ENCODE measurements at places on chromosomes 2 and 18.

DNA sequence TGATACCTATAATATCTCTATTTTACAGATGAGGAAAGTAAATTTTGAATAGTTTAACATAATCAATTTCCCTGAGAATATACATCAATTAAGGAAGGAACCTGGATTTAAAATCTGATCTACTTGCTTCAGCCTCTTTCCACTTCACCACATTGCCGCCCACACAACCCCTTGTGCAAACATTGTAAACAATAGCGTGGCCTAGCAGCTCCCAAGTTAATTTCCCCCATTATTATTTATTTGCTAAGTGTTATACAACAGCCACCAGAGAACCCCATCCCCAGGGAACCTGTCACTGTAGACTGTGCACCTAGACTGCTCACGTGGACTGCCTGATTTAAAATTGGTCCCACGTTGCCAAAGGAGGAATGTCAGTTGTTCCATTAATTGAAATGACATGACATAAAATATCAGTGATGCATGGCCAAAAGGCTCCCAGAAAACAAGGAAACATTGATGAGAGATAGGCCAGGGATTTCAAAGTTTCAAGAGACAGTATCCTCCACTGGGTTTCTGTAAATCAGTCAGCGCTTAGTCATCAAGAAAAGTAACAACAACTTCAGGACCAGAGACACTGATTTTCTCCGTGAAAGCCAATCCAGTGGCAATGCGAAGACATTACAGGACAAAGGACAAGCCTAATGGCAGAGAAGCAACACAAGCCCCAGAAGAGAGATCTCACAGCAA lies 41.3 kb downstream of the SCG2 start:
- DNase-seq: no peak

- DNase-seq: peak; percentile 83
Measured at GRCh38 chr2:28810384-28811285, at the start of gene SPDYA. TSS of gene SPDYA (plus strand) at chr2:28810834. CDS start at chr2:28816015, 5,181 bp downstream.

- no peak for DNase-seq
Measured at GRCh38 chr2:196584903-196585302, 54.6 kb upstream of the CCDC150 start.

DNA sequence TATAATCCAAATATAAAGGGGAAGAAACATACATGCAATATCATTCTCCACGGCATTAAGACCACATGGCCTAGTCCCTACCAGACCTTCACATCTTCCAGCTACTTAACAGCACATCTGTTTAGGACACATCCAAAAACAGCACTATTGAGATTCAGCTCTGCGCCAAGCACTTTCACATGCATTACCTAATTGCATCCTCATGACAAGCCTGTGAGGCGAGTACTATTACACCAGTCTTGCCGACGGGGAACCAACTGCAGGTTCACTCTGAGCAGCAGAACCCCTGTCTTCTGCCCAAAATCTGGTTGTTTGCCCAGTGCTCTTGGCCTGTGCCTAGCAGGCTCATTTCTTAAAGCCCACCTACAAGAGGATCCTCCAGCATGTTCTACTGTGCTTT lies 66.7 kb downstream of the AAK1 start:
- DNase-seq: no peak

- no peak for DNase-seq
Measured at GRCh38 chr18:38458698-38459097, 893.1 kb upstream of the CELF4 start.

GRCh38 chr18:58495634-58496033 lies 133.3 kb downstream of the ALPK2 start:
- no peak for DNase-seq
